Bone marrow (tissue), 2 donors: ENCODE measurements at places on chromosomes 3 and 15.

DNA sequence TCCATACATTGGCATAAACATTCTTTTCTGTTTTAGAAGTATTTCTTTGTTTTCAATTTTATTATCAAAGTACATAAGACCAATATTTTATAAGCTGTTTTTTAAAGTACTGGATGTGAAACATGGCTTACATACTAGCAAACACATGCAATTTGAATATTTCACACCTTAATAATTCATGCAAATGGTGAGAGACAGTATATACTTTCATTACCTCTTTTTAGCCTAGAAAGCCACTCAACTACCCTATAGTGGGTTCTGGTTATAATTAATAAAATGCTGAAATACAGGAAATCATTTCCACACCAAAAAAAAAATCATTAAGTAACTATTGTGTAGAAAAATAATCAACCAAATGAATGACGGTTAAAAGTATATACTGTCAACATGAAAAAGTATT, 38.5 kb upstream of the MELTF start:
- no peak for DNase-seq

DNA sequence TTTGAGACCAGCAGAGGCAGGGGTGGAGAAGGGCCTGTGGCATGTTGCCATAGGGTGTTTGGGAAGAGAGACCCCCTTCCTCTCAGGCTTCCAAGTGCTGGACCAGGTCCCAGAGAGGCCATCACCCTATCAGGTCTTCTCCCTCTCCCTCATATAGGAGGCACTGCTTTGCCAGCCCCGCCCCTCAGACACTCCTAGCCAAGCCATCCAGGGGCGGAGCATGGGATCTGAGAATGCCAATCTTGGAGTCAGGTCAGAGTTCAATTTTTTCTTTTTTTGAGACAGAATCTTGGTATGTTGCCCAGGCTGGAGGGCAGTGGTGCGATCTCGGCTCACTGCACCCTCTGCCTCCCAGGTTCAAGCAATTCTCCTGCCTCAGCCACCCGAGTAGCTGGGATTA, 32.7 kb downstream of the CRABP1 start:
- DNase-seq, result no peak

GRCh38 chr3:128313935-128314334, 152.8 kb downstream of the DNAJB8 start:
- no peak for DNase-seq

DNA sequence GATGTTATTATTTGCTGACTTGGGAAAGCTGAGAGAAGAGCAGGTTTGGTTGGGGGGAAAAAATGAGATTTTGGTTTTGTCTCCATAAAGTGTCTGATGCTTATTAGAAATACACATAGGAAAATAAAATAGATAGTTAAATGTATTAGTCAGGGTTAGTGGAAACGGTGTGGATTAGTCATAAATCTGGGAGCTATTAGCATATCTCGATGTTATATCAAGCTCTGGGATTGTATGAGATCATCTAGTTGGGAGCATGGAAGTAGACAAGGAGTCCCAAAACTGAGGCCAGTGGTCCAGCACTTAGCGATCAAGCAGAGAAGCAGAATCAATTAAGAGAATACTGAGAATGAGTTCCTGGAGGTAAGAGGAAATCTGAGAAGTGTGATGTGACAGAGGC, 845.5 kb downstream of the ROBO2 start:
- DNase-seq, result no peak

DNA sequence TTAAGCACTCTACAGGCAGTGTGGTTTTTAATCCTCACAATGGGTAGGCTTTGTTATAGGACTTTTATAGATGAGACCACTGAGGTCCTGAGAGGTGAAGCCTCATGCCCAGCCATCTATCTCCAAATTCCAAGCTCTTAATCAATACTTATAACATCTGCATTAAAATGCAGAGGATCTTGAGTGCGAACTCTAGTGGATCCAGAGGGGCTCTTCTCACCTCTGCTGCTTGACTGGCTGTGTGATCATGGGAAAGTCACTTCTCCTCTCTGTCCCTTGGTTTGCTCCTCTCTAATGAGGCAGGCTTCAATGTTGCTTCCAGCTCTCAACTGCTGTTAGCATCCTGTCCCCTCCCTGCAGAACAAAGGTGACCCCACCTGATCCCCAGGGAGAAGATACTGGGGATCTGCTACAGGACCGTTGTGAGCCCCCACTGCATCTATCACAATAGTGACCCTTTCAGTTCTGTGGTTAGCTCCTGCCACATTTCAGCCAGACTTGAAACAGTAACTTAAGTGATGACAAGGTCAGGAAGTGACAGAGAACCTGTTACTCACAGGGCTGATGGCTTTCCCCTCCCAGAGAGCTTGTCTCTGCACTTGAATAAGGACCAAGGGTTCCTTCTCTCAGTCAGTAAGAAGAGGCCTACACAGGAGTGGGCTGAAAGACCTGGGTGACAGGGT, 1.3 kb downstream of the SLC27A2 start:
- no peak for DNase-seq

DNA sequence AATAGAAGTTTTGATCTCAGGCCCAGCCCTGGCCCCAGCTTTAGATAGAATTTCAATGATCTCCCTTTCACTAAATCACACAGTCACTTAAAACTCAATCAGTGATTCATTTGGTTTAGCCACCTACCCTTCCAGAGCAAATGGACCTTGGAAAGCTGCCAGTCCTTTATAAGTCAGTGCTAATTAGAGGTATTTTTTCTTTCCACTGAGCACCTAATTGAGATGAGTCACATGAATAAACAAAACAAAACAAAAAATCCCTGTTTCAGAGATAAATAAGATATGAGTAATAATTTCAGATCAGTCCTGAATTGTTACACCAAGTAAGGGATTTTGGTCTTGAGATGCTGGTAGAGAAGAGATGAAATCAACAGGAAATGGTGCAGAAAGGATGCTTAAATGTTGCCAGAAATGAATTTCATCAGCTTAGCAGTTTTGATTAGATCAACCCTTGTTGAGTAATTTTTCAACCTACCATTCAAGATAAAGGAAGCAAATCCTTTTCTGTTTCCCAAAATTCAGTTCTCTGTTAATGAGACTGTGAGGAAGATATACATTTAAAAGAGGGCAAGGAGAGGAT, 352.0 kb upstream of the COL8A1 start:
- DNase-seq, result no peak

- no peak for DNase-seq
These were observed 59.9 kb upstream of the DGKG start for GRCh38 chr3:186421946-186422345.

- no peak for DNase-seq
These were observed 225.7 kb upstream of the ADAMTS9 start for GRCh38 chr3:64913515-64913914.

GRCh38 chr3:142852009-142852408, 36.9 kb downstream of the PCOLCE2 start:
- DNase-seq, result no peak

DNA sequence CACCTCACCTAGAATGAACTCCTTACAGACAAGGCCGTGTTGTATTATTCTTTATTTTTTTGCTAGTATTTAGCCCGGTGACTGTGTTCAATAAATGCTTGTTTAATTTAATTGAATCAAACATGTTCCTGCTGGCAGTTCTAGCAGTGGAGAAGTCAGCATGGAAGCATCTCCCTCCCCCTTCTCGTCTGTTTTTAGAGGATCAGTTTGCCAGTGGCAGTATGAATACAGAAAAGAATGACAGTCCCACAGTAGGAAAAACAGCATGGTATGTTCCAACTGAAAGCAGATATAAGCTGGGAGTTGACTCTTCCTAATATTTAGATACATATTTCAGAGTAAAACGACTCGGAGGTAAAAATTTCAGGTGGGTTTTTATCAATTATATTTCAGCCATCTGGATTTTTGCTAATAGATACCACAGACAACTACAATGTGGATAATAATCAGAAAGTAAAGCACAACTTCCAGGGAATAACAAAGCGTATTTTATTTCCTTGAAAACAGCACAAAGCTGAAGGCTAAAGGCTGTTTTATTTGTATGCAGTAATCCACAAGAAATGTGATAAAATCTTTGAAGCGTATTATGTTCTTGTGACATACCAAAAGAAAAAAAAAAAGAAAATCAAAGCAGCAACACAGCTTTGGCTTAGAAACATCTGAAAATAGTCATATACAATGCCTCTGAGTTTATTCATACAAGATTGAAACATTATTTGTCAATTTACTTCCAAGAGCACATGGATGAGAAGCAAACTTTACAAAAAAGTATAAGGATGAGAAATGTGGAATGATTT, 244.5 kb upstream of the KCNMB2 start:
- no peak for DNase-seq
